Endothelial cell of umbilical vein (primary cell): ENCODE measurements at places on chromosomes 12 and 14. TPM values are rescaled to one million over a fixed set of nuclear protein-coding genes. Genes with fewer than 3 reads are reported as not detected.

Gene BATF
- not detected in 2 replicates for total RNA-seq

DNA sequence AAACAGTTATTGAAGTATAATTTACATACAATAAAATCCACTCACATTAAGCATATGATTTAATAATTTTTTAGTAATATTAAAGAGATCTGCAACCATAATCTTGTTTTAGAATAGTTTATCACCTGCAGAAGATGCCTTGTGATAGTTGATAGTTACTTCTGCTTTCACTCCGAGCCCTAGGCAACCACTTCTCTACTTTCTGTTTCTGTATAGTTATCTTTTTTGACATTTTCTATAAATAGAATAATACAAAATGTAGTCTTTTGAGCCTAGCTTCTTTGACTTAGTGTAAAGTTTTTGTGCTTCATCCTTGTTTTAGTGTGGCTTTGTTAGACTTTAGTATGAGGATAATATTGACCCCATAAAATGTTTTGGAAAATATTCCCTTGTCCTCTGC, 111.0 kb downstream of the MNAT1 start:
- no peak for DNase-seq

GRCh38 chr14:76456200-76456599, 80.3 kb downstream of the ESRRB start:
- DNase-seq = peak; percentile 45

DNA sequence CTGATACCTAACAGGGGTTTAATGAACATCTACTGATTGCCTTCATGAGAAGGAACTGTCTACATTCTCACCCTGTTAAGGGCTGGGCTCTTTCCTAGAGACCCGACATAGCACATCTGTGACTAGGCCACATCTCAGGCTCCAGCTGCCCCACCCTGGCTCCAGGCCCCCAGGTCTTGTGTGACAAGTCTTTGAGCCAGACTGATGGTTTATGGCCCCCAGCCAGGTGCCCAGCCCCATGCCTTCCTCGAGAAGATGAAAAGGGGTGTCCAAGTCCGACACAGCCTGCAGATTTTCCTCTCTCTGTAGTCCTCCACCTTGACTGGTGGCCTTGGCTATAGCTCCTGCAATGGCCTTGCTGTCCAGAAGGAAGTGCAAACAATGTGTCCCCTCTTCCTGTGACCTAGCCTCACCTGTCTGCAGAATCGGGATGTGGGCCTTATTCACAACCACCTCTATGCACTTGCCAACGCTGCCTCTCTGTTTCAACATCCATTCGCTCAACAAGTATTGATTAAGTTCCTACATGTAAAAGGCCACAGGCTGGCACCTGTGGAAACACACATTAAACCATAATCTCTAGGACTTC, 4.2 kb downstream of the ACTN1 start:
- DNase-seq = no peak

- DNase-seq = no peak
These were observed 99.7 kb downstream of the FGD4 start for GRCh38 chr12:32499048-32499447.
